ENCODE measurements at places on chromosomes 13 and 19.

DNA sequence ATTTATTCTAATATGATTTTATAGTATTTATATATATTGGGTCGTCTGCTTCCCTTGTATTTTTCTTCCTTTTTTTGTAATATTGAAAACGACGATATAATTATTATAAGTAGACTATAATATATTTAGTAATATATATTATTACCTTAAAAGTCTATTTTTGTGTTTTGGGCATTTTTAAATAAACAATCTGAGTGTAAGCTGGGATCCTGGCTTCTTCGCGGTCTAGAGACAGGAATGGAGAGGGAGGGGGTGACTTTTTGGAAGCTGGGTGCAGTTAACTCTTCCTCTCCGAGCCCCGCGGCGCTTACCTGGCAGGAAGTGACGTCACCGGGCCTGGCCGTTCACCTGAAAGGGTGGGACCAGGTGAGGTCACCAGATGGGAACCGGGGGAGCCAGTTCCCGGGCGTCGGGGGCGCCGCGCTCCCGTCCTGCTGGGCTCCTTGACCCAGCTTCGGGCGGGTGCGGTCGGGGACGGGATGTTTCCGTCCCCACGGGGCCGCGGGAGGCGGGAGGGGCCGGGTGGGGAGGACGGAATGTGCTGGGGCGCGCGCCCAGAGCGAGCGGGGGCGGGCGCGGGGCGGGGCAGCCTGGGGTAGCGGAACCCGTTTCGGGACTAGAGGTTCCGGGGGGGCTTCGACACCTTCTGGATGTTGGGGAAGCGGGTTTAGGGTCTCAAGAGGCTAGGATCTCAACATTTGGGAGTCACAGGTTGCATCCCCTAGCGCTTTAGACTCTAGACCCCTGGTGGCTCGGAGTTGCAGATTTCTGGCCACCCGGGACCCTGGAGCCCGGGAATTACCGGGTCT lies 2.8 kb downstream of the ZFP36 start:
- DNase-seq = peak; percentile 99

- no peak for DNase-seq
These were observed 28.8 kb downstream of the EPN1 start for GRCh38 chr19:55703790-55704215.

- DNase-seq = no peak
These were observed 10.4 kb downstream of the ZNF146 start for GRCh38 chr19:36225219-36225892.

DNA sequence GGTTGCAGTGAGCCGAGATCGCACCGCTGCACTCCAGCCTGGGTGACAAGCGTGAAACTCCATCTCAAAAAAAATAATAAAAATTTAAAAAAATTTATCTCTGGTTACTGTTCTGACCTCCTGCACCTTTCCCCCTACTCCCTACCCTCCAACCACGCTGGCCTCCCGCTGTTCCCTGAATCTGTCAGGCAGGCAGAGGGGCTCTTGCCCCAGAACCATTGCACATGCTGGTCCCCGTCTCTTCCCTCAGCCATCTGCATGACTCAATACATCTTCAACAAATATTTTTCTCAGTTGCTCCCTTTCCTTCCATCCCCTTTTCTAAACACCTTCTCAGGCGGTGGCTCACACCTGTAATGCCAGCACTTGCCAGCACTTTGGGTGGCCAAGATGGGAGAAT lies 1.1 kb upstream of the FAM187B start:
- no peak for DNase-seq

DNA sequence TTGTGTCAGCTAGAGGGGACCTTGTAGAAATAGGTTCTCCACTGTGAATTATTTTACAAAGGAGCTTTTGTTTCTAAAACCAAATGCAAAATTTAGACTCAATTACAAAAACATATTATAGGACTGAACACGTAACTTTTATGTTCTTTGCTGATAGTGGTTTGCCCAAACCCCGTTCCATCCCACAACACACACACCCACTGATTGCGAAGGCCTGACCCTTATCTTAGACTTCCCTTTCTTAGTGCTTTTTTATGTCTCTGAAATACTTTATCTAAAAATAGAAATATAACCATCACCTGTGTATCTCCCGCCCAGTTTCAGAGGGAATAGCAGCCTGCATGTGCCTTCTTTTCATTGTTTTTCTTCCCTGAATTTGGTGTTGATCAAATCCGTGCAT lies 13.0 kb downstream of the CCNA1 start:
- no peak for DNase-seq

All from HT-29 (cell line).